CD4-positive, alpha-beta T cell treated with Interleukin-1 beta for 1 hour (primary cell): ENCODE measurements at places on chromosomes 13 and 19.

DNA sequence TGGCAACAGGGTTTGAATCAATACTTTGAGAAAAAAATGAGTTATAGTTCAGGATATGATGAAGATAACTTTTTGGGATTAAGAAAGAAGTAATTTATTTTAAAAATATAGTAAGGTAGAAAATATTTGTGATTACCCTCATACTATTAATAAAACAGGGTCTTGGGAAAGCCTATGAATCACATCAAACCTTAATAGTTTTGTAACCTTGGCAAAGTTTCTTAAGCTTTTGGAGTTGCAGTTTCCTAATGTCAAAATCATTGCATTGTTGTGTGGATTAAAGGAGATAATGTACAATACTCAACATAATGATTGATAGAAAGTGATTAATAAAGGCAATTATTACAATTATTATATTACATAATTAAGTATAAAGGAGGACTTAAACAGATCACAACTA, 149.0 kb downstream of the LMO7 start:
- DNase-seq, result no peak

GRCh38 chr13:98761986-98762616, 9.6 kb upstream of the SLC15A1 start:
- DNase-seq, result no peak

- no peak for DNase-seq
These were observed 7.1 kb downstream of the SMAD9 start for GRCh38 chr13:36912973-36913372.

DNA sequence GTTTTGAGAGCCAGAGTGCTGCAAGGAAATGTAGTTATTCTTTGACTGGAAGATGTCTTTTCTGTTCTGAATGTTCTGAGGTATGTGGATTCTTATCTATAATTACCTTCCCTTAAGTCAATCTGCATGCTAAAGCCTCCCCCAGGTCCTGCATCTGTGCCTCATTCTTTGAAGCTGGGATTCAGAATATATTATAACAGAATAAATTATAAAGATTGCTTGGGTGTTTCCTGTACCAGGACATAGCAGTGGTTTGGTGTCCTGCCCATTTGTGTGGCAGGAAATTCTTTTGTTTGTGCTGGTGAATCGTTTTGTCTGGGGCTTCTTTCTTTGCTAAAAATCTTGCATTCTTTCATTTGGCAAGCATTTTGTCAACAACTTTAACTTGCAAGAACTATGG, 60.2 kb downstream of the ITGBL1 start:
- no peak for DNase-seq

DNA sequence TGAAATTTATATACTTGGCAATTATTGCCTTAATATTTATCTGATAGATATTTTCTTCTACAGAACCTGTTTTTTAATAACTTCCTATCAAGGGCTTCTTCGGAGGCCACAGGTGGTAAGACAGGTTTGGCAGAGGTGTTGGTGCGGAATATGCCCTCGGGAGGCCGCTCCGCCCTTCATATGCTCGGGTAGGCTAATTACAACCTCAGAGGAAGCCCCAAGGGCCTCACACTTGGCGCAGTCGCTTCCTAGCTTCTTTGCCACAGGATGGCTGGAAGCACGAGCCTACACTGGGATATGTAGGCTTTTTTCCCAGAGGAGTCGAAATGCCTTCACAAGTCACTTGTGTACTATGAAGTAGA, 68.8 kb downstream of the LMO7 start:
- DNase-seq, result no peak

DNA sequence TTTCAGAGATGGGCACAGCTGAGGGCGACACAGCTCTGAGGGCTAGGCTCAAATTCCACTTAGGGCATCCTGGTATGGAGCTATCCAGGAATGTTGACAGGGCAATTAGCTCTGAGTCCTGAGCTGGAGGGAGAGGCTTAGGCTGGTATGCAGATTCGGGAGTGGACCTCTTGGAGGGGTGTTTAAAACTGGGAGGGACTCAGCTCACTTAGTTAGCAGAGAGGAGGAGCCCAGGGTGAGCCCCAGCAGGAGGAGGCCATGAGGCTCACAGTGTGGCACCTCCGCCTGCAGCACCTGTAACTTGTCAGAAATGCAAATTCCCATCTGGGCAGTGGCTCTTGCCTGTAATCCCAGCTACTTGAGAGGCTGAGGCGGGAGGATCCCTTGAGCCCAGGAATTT, 10.2 kb upstream of the NOP53 start:
- DNase-seq, result no peak

DNA sequence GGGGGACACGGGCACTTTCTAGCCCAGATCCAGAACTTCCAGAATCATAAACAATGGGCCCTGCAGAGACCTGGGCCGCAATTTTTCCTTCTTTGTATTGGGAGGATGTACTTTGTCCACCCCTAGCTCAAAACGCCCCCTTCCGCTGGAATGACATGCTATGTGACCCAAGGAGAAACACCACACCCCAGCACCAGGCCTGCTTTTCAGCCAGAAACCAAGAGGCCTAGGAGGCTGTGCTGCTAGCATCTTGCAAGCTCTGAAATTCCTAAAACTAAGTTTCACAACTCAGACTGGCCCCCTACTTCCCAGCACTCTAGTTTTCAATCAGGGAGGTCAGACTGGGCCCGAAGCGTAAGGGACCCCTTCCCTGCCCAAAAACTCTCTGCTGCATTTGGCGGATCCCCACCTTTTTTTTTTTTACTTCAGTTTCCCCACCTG, 538 bp downstream of the LSM4 start:
- DNase-seq, result peak; percentile 35

DNA sequence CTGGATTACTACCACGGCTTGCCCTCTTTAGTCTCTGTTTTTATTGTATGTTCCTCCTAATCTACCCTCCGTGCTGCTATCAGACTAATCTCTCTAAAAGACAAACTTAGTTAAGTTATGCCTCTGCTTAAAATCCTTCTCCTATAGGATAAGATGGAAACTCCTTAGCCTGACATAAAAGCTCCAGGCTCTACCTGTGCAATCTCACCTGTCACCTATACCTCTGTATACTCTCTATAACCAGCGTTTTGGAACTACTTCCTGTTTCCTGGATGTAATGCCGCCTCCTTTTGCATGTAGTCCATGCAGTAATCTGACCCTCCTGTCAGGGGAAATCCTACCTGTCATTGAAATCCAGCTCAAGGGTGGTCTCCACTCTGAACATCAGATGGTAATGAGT, 41.2 kb downstream of the OLFM4 start:
- DNase-seq, result no peak

DNA sequence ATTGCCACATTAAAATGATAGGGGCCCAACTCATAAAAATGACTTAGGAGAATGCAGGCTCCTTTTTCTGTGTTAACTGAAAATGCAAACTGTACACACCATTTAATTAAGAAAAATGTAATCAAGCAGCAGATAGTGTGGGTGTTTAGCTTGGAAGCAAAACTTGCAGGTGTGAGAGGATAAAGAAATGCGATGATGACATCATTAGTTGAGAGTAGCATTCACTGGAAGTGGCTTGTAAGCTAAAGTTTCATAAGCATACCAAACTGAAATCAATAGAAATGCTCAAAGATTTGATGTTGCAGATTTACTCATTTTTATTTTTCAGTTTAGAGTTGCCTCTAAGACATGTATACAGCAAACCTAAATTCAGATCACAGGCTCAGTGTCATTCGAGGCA, 86.6 kb downstream of the PRR20E start:
- no peak for DNase-seq

DNA sequence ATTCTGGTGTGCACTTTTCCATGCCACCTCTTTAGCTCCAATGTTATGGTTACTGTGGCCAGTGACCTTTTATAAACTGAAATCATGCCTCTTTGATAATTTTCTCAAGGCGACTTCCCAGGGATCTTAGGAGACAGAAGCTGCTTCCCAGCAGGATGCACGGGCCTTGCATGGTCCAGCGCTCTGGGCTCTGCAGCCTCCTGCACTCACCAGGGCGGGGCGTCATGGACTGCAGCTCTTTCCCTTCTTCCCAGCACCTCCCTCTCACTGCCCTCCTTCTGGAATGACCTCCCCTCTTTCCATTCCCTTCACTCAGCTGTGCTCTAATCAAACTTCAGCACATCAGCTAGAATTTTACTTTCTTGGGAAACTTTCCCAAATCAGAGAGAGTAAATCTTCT, 318.3 kb downstream of the IRS2 start:
- no peak for DNase-seq

- DNase-seq, result no peak
These were observed 1.3 kb downstream of the ADPRHL1 start for GRCh38 chr13:113451951-113452421.

GRCh38 chr19:55452749-55453346, 8.6 kb downstream of the ISOC2 start:
- DNase-seq, result peak; percentile 55

GRCh38 chr13:68046903-68047302, 816.8 kb upstream of the PCDH9 start:
- no peak for DNase-seq

- DNase-seq, result no peak
These were observed 25.8 kb downstream of the EPN1 start for GRCh38 chr19:55700813-55701212.

GRCh38 chr13:100399455-100399854, 189.1 kb downstream of the GGACT start:
- no peak for DNase-seq

GRCh38 chr13:109385242-109385560, 401.2 kb downstream of the IRS2 start:
- no peak for DNase-seq

DNA sequence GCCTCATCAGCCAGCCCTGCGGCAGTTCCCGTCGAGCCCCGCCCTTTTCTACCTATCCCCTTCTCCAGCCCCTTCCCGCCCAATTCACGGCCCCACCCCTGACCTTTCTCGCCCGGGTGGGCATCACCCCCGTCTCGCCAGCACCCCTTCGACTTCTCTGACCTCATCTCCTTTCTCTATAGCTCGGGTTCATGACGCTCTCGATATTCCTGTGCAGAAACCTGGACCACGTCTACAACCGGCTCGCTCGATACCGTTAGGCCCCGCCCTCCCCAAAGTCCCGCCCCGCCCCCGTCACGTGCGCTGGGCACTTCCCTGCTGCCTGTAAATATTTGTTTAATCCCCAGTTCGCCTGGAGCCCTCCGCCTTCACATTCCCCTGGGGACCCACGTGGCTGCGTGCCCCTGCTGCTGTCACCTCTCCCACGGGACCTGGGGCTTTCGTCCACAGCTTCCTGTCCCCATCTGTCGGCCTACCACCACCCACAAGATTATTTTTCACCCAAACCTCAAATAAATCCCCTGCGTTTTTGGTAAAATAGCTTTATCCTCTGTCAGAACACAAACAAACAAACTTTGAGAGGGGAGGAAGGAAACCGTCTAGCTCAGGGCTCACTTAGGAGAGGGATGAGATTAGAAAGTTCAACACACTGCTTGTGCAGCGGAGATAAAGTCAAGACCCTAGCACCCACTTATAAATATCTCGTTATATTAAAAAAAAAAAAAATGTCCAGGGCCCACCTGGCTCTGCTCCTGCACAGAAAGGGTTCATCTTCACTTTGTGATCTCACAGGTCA, 5.1 kb downstream of the CD37 start:
- peak; percentile 18 for DNase-seq

DNA sequence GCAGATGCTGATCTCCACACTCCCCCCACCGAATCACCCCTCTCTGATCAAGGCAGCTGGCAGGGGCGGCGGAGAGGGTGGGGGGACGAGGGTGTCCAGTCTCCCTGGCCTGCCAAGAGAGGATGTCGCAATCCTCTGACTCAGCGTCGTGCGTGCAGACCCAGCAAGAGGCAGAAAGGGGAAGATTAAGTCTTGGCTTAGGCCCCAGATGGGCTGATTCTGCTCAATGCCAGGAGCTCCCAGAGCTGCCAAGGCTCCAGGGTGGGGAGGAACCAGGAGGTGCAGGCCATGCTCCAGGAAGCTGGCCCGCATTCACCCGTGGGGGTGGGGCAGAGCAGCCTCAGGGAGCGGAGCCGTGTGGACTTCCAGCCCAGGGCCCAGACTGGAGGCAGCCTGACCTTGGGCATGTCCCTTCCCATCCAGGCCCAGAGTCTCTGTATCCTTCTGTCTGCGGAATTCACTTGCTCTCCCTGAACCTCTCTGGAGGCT, 6.6 kb upstream of the BCL3 start:
- DNase-seq, result peak; percentile 84

- DNase-seq, result no peak
These were observed 1.8 kb upstream of the DIAPH3 start for GRCh38 chr13:60165391-60166099.

GRCh38 chr19:49553451-49554271, 25.9 kb downstream of the RCN3 start:
- DNase-seq, result no peak

GRCh38 chr19:16062789-16063188, 13.5 kb upstream of the TPM4 start:
- DNase-seq, result peak; percentile 75

GRCh38 chr13:66830940-66831716, 399.0 kb downstream of the PCDH9 start:
- no peak for DNase-seq

DNA sequence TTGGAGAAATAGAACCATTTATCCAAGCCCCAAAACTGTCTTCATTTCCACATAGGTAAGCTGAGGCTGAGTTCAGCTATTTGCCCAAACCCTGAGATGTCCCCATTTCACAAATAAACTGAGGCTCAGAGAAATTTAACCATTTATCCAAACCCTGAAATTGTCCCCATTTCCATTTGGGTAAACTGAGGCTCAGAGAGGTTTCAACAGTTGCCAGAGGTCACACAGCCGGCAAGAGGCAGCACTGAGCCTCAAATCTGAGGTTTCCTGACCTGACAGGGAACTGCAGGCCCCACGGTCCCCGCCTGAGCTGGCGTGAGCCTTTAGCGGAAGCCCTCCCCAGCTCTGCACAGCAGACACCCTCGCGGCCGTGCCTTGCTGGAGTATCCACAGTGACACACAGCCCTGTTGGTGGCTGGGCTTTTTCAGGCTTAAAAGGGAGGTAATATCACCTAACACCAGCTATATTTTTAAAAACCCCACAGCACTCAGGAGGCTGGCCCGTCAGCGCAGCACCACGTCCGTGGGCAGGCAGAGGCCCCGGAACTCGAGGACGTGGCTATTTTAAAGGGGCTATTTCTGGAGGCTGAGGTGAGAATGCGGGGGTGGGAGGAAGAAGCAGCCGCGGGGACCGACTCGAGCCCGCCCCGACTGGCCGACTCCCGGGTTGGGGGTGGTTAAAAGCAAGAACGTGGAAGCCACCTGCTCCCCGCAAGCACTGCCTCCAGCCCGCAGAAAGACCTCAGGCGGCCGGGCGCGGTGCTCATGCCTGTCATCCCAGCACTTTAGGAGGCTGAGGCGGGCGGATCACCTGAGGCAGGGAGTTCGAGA, 18.5 kb downstream of the PTPRS start:
- DNase-seq, result no peak
